CD4-positive, alpha-beta T cell treated with Interleukin-15 for 4 hours (primary cell): ENCODE measurements at places on chromosomes 2 and 18.

GRCh38 chr2:2230433-2230817, 100.7 kb downstream of the MYT1L start:
- DNase-seq: no peak

DNA sequence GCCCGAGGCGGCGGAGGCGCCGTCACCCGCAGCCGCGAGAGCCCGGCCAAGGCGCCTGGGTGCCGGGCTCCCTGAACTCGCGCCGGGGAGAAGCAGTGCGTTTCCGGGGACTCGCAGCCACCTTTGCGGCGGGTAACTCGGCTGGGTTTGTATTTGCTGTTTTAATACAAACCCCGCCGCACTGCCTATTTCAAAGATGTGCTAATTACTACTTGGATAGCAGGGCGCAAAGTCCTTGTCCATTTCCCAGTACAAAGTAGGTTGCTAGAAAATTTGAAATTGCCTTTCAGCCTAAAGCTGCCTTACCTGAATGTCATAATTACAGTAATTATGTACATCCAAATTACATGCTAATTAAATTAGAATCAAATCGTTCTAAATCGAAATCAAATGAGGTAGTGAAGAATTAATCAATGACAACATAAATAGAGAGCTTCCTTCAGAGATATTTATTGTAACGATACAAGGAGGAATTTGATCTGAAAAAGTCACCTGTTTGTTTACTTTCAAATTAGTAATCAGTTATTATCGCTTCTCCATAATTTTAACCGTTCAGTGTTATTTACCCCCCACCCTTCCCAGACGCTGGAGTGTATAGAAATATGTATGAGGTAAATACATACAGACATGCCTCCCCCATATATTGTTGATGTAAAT, 8.1 kb downstream of the SP9 start:
- DNase-seq: peak; percentile 28

GRCh38 chr2:28544405-28544921, 48.6 kb downstream of the PLB1 start:
- peak; percentile 7 for DNase-seq

DNA sequence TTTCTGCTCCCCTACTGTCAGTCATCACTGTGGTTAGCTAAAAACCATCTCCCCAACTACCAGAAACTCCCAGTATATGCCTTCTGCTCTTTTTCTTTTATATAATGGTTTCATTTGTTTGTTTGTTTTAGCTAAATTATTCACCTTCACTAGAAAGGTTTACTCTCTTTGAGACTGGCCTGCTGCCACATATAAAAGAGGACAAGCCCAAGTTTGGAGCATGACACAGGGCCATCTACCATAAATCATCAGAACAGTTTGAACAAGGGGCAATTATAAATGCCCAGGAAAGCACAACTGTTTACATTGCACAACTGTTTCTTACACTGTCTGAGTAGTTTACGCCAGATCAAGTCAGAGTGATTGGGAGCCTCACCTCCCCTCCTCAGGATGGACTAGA, 471.0 kb upstream of the PIK3C3 start:
- DNase-seq: no peak

- no peak for DNase-seq
Observed at GRCh38 chr18:38454764-38455469, 889.3 kb upstream of the CELF4 start.

DNA sequence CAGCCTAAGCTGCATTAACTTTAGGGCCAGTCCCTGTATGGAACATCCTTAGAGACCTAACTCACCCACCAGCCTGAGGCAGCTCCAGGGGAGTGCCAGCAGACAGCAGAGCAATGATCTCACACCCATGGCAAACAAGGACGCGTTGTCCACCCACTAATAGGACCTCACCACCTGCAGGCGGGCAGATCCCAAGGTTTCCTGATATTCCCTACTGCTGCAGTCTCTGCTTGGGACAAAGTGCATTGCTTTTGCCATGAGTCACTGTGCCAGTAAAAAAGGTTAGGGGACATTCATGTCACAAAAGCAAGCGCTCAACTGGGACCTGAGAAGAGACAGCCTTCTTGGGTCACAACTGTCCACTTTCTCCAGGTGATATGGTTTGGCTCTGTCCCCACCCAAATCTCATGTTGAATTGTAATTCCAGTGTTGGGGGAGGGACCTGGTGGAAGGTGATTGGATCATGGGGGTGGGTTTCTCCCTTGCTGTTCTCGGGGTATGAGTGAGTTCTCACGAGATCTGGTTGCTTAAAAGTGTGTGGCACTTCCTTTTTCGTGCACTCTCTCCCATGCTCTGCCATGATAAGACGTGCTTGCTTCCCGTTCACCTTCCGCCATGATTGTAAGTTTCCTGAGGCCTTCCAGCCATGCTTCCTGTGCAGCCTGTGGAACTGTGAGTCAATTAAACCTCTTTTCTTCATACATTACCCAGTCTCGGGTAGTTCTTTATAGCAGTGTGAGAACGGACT, 160.2 kb downstream of the MIB1 start:
- DNase-seq: no peak

DNA sequence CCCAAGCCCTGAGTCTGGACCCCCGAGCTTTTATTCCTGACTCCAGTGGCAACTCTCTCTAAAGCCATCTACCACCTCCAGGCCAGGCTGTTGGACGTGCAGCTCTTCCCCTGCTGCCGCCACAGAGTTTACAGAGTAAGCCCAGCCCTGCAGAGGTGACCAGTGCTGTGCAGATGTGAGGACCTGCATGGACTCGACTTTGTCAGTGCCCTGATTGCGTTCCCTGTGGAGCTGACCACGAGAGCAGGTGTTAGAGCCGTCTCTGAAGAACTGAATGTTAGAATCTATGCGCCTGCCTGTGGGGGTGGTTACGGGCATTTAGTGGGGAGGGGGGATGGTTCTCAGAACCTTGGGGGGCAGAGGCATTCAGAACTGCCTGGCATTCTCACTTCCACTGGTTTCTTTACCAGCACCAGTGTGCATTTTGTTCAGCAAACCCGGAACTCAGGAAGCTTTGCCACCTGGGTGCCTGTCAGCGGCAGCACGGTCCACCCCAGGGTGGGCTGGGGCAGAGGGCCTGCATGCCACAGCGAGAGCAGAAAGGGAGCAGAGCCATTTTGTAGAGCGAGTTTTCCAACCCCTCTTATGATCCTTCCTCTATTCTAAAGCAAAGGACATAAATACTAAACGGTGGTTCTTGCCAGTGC, 137.9 kb downstream of the KLHL29 start:
- no peak for DNase-seq

DNA sequence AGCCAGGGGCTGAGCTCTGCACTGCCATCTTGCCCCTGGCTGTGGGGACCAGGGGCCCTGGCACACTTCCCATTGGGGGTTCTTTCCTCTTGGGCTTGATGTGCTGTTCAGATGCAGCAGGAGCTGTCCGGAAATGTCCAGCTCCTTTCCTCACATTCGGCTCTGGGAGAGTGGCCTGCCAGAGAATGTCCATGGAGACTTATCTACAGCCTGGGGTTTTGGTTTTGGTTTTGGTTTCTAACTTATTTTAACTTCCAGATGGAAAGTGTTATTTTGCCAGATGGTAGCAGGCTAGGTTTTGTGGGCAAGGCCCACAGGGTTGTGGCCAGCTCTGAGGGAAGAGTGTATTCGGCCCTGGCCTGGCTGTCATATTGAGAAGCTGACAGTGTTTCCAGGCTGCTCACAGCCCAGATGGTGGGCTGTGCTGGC, 177.3 kb downstream of the ANKRD30B start:
- DNase-seq: no peak

GRCh38 chr2:15038366-15039364, 406.1 kb downstream of the LRATD1 start:
- no peak for DNase-seq

DNA sequence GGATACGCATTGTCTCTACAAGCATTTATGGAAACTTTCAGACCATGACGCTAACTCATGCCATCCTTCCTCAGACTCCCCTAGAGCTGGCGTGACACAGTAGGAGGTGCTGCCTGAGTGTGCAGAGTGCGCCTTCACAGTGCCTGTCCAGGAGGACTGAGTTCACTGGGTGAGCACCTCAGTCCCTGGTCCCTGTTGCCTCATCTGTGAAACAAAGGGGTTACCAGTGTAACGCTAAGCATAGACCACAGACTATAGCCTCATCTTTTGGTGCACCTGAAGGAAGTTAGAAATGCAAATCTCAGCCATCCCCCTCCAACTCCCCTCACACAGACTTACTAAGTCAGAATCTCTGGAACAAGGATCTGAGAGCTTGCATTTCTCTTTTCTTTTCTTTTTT, 142.8 kb downstream of the TMEM17 start:
- no peak for DNase-seq

DNA sequence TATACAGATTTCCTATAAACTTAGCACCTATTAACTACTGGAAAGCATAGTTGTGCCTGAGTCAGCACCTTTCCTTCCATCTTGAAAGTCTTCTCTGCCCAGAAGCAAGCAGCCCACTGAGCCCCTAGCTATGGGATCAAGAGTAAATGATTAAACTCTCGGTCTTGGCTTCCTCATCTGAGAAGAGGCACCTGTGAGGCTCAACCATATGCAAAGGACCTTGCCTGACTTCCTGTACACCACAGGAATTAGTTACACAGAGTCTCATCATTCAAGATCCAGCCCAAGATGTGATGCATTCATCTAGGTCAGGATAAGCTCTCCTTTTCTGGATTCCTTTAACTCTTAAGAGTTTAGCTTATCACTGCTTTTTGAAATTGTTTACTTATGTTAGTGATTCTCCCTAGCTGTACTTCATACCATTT, 96.0 kb downstream of the CDH2 start:
- no peak for DNase-seq

DNA sequence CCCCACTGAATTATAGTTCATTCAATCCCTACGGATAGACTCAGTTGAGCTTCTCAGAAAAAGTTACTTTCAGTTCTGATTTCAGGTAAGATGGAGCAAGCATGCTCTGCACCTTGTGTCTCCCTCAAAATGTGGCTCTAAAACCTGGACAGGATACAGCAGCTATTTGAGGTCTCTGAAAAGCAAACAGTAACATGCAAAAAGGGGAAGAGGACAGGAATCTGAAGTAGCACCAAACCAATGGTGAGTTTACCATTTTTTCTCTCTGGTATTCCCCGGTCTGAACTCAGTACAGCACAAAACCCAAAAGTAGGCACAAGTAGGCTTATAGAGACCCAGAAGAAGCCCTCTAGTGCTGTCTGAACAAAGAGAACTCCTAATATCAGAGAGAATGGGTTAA, 34.1 kb downstream of the LANCL1 start:
- no peak for DNase-seq

DNA sequence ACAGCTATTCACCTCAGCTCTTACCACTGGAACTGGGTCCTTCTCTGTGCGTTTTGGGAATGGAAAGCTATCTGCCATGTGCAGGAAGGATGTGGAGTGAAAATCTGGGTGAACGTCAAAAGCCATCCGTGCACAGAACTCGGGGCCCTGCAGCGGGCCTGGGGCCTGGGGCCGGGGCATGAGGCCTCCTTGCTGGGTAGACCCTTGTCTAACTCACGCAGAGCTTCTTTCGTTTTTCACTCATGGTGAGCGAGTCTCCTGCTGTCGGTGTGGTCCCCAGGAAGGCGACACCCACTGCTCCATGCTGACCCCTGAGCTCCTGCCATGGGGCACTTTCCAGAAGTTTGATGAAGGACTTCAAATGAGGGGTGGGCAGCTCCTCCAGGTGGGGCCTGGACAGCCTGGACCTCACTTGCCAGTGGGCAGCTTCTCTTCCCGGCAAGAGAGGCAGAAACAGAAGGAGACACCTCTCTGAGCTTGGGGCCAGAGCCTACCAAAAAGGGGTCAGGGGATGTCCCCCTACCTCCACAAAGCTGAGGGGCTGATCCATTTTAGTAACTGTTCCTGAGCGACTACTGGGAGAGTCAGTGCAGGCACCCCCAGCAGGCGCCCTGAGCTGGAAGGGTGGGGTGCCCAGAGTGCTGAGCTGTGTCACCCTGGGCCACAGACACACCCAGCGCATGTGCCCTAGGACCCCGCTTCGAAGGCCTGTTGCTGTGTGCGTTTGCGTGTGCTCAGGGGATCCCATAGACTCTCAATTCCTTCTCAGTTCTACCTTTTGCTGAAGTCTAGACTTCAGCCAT, 117.7 kb upstream of the HDAC4 start:
- DNase-seq: no peak

DNA sequence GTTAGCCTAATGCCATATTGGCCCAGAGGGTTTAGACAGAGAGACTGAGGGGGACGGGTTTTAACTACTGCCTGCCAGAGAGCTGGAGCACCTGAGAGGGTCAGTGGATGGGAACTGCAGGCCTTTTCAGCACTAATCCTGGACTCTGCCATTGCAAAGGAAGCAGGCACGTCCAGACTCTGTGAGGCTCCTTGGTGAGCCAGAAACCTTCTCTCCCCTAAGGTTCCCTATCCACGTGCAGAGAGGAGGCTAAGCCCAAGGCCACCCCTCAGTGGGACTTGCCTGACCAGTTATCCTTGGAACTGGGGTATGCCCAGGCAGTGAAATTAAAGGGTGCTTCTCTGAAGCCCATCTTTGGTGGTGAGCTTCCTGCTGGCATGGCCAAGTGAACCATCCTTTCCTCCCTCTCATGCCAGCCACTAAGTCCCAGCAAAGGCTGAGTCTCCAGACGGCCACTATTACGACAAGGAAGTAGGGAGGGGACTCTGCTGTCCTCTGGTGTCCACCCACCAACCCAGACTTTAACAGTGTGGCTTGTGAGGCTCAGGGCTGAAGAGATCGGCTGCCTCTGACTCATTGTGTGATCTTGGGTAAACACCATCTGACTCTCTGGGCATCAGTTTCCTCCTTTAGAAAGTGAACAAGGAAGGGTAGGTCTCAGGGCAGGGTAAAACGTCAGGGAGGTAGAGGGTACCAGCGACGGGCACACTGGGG, 3.9 kb upstream of the MLPH start:
- DNase-seq: no peak

DNA sequence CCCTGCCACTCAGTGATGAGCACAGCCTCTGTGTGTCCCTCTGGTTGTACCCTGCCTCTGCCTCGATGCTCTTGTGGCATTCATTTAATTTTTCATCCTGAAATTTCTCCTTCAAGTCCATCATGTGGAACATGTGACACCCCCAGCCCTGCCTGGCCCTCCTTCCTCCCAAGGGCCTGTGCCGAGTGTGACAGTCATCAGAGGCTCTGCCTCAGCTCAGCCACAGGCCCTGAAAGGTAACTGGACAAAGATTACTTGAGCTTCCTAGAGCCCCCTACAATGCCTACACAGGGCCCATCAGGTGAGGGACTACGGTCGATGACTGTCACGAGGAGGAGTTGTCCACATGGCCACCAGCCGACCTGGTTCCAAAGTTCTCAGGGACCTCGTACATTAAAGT, 75.1 kb downstream of the C1QL2 start:
- DNase-seq: no peak

GRCh38 chr2:142112757-142113221, 18.0 kb downstream of the LRP1B start:
- no peak for DNase-seq

DNA sequence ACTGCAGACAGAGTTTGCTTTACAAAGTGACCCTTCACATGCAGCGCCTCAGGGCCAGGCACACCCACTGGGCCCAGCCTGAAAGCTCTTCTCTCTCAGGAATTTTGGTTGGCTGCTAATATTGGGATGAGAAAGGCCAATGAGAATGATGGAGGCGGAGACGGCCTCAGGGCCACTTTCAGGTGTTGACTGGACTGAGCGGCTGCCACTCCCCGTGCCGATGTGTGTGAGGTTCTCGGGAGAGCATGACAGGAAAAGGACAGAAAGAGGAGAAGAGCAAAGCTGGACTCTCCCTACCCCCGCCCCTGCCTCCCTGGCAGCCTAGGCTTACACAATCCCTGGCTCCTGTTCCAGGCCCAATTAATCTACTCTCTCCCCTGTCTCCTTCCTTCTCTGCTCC, 155.7 kb downstream of the CELF4 start:
- DNase-seq: no peak

- no peak for DNase-seq
Observed at GRCh38 chr2:46241344-46241743, 55.9 kb upstream of the EPAS1 start.

- DNase-seq: no peak
Observed at GRCh38 chr18:78293540-78293939, 686.1 kb upstream of the SALL3 start.
